Endothelial cell of umbilical vein (primary cell): ENCODE measurements at places on chromosomes 16 and 17. TPM values are rescaled to one million over a fixed set of nuclear protein-coding genes. Genes with fewer than 3 reads are reported as not detected.

FSCN2 gene
- total RNA-seq, result 0.58 and 0.71 TPM in 2 replicates

DNA sequence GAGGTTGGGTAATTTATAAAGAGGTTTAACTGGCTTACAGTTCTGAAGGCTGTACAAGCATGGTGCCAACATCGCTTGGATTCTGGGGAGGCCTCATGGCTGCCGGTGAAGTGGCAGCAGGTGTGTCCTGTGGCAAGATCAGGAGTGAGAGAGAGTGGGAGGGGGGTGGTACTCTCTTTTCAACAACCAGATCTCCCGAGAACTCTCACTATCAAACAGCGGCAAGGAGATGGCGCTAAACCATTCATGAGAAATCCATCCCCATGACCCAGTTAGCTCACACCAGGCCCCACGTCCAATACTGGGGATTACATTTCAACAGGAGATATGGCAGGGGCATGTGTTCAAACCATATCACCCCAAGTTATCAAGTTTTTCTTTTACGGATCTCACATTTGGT, 44.0 kb upstream of the CBX4 start:
- no peak for DNase-seq

TMEM238L gene
- not detected in 2 replicates for total RNA-seq

XAF1 gene
- total RNA-seq, result 15.0 and 21.5 TPM in 2 replicates

DNA sequence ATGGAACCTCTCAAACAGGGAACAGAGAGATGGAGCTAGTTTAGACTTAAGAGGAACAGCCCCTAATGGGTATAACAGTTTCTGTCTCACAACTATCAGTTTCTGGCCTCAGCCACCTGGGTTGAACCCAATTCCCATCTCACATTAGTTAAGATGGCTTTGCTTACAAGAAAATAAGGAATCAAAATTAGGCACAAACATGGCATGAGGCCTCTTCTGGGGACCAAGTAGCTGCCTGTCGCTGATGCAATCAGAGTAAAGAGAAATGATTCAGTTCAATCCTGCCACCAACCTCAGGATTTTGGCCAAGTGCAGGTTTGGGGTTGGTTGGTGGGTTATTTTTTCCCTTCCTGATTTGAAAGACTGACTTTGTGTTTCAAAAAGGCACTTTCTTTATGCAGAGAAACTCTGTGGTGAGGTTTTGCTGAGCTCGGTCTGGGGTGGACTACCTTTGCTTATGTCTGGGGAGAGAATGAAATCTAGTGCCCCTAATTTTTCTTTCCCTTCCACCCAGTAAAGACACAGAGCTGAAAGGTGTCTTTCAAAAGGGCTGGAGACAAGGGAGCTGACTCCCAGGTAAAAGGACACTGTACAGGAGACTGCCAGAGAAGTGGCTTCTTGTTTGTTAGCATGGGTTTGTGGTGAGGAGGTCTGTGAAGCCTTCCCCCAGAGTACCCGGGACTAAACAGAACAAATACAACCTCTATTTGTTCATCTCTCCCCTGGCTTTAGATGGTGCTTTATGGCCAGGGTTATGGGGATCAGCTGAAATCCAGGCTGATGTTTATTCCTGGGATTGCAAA, 44.8 kb upstream of the NFAT5 start:
- no peak for DNase-seq
